ENCODE measurements at places on chromosomes 1 and 21. TPM values are rescaled to one million over a fixed set of nuclear protein-coding genes. Genes with fewer than 3 reads are reported as not detected.

Gene ILF2
- total RNA-seq, result 138 TPM

- no peak for DNase-seq
Measured at GRCh38 chr1:56566994-56567393, 12.4 kb downstream of the PLPP3 start.

Gene OR2T33
- total RNA-seq, result not detected

- peak; percentile 24 for DNase-seq
Measured at GRCh38 chr1:24909388-24909898, 20.6 kb downstream of the RUNX3 start.

GRCh38 chr21:44434936-44435635, 20.2 kb upstream of the LRRC3 start:
- no peak for DNase-seq

- no peak for DNase-seq
Measured at GRCh38 chr1:95431235-95431634, 197.2 kb downstream of the RWDD3 start.

DNA sequence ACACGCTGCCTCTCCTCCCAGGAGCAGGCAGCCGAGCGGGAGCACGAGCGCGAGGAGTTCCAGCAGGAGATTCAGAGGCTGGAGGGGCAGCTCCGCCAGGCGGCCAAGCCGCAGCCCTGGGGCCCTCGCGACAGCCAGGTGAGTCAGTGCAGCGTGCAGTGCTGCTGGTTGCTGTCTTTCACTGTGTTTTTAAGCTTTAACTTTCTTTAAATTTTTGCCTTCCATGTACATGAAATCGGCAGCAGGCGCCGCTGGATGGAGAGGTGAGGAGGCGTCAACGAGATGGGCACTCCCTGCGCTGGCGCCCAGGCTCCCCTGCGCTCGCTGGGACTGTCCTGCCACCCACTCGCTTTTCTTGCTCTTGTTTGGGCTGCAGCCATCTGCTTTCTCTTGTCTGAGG, 60.7 kb upstream of the DIP2A start:
- no peak for DNase-seq

- peak; percentile 18 for DNase-seq
Measured at GRCh38 chr1:59261537-59261936, 35.4 kb upstream of the FGGY start.

- DNase-seq, result peak; percentile 29
Measured at GRCh38 chr1:16396591-16396990, 29.5 kb downstream of the SZRD1 start.

All from gastrocnemius medialis (tissue), 4 donors.